ENCODE measurements at places on chromosomes 5 and 9.

DNA sequence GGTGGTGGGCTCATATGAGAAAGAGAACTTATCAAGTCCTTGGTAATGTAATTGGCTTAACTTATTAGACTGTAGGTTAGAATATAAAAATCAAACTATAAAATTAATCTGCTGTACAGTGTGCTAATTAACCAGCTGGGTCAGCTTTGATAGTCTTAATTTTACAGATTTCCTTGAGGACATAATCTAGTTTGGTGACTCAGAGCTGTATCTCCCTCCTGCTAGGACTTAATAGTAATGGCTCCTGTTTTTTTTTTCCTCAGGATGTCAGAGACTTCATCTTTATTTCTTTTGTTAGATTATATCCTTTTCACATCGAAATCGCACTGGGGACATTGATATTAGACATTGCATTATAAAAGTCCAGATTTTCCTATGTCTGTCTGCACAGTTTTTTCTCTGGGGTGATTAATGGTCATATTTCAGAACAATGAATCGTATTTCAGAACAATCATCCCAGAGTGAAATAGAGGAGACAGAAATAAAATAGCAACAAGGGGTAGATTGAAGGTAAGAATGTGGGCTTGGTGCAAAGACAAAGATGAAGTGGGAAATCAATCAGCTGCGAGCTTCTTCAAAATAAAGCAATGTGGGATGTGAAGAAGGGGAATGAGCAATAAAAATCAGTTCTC is 346.4 kb upstream of the RIOK2 start:
- no peak for DNase-seq

GRCh38 chr9:131661568-131662288 is 78.1 kb downstream of the RAPGEF1 start:
- no peak for DNase-seq

- DNase-seq, result no peak
These were observed 188.7 kb upstream of the MRPS30 start for GRCh38 chr5:44619875-44620610.

GRCh38 chr9:127093319-127094020 is 29.0 kb downstream of the ANGPTL2 start:
- no peak for DNase-seq

- no peak for DNase-seq
These were observed 124.5 kb downstream of the PDZD2 start for GRCh38 chr5:31763424-31763823.

- no peak for DNase-seq
These were observed 309.4 kb downstream of the PARP8 start for GRCh38 chr5:50975840-50976239.

DNA sequence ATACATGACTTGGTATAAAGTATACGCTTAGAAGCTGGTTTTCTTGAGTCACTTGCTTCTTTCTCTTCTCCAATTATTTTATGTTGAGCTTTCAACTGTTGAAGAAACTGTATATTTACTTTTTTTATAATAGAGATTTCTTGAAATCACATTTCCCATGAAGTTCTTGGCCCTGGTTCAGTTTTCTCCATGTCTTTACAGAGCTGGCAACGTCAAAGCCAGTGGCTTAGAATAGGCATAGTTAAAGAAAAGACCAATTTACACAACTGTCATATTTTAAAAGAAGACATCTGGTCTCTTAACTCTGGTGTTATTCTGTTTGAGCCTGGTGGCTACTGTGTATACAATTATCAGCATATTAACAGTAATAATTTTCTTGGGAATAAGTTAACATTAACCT is 1249.3 kb downstream of the CDH12 start:
- no peak for DNase-seq

GRCh38 chr9:72596451-72597180 is 75.2 kb downstream of the TMC1 start:
- DNase-seq, result peak; percentile 41

- DNase-seq, result peak; percentile 59
These were observed 38.0 kb upstream of the LRRC14B start for GRCh38 chr5:153256-153655.

GRCh38 chr9:122536134-122536533 is 9.0 kb upstream of the OR1N1 start:
- no peak for DNase-seq

DNA sequence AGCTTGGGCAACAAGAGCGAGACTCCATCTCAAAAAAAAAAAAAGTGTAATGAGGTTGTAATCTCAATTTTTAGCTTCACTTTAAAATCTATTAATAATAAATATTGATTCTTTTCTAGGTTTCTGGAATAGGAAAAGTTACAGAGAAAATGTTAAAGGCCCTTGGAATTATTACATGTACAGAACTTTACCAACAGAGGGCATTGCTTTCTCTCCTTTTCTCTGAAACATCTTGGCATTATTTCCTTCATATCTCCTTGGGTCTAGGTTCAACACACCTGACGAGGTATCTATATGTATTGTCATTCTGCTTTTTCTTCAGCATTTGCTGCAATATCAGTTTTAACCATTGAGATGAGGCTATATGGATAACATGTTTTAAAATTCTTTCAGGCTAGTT is 26.6 kb upstream of the ANKDD1B start:
- DNase-seq, result no peak

DNA sequence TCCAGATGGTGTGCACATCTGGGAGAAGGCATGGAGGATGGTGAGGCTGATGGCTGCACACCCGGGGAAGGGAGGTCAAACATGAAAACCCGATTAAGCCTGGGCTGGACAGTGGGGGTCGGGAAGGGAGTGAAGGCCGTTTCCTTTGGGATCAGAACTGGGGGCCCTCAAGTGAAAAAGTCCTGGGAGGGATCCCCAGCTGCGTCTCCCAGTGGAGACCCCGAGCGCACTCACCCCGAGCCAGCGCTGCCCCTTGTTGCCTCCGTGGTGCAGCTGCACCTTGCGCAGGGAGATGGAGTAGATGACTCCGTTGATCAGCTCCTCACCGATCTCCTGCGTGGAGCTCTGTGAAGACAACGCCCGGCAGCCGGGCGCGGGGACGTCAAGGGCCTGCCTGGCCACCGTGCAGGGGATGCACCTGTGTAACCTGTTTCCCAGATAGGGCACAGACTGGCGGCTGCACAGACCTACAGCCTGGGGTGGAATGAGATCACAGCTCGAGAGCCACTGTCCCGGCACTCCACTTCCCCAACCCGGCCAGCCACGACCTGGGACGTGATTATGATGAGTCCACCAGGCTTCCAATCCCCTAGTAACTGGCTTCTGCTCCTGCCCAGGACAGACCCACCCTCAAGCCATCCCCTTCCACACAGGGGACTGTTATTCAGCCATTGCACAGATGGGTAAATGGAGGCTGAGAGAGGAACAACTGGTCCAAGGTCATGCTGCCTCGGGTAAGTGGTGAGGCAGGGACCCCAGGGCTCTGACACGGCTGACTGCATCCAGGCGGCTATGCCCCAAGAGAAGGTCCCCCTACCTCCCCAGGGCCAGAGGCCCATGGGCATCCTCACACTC is 9.0 kb downstream of the RALGDS start:
- DNase-seq, result no peak

GRCh38 chr5:111984044-111984443 is 227.1 kb upstream of the NREP start:
- peak; percentile 98 for DNase-seq

DNA sequence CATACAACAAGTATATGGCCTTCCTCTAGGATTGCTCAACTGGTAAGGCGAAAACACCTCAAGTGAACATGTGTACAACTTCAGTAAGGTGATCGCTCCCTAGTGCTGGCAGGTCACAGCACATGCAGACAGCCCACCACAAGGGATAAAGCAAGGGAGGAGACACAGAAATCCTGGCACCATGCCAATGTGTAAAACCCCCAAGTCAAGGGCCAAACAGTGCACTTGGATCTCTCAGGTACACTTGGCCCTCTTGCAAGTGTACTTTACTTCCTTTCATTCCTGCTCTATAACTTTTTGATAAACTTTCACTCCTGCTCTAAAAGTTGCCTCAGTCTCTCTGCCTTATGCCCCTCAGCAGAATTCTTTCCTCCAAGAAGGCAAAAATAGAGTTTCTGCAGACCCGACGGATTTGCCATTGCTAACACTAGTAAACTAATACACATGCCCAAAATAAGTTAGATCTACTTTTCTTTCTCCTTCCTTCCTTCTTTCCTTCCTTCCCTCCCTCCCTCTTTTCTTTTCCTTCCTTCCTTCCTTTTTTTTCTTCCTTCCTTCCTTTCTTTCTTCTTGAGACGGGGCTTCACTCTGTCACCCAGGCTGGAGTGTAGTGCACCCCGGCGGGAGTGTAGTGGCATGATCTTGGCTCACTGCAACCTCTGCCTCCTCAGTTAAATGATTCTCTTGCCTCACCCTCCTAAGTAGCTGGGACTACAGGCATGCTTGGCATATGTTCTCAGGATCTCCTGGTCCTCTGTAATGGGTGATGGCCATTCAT is 6.8 kb upstream of the LNPEP start:
- DNase-seq, result no peak

DNA sequence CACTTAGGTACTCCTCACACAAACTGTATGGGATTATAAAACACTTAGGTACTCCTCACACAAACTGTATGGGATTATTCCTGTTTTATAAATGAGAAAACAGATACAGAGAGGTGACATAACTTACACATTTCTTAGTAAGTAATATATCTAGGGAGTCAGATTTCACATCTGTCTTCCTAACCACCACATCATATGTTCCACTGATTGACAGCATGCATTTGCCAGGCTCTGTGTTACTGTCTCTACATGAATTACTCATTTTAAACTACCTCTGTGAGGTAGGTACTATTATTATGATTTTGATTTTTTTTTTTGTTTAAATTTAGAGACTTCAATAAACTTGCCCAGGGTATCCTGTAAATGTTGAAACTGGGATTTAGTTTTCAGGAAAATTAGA is 232.7 kb downstream of the CCDC171 start:
- no peak for DNase-seq

DNA sequence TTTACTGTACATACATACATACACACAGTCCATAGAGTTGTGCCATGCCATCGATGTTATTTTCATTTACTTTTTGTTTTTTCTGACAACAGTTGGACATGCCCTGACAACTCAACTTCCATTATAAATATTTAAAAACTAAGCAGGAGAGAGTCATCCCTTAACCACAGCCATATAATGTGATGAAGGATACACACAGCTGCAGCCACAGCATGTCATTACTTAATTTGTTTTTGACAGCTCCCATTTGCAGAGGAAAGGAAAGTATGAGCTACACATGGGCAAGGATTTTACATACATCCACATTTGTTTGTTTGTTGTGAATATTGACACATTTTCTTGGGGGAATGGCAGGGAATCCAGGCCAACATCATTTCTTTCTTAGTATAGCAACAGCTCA is 91.5 kb upstream of the TUT7 start:
- peak; percentile 42 for DNase-seq

DNA sequence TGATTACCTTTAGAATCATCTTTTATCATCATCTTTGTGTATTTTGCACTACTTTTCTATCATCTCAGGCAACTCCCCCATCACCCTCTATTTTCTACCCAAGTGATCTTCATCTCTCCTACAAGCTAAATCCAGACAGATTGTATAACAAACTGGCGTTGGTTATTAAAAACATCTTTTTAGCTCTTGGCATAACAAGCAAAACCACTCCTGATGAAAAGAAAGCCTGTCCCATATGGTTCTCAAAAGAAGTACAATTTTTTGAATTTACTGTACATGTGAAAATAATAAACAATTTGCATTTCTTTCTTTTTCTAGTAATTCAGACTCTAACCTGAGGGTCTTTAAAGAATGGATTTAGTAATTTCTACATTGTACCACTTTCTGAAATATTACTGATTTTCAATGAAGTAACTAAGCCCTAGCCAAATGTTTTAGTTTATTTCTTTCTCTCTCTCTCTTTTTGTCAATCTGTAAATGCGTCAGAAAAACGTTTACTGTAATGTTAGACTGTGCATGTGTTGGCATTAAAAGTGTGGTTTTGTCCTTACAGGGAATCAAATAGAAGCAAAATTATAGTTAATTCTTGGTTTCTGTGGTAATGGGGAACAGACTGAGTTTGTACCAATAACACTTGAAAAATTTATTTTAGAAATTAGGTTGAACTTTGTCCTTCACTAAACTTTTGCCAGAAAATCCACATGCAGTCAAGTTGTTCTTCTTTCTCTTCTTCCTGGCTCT is 52.5 kb upstream of the RPS23 start:
- DNase-seq, result peak; percentile 57

DNA sequence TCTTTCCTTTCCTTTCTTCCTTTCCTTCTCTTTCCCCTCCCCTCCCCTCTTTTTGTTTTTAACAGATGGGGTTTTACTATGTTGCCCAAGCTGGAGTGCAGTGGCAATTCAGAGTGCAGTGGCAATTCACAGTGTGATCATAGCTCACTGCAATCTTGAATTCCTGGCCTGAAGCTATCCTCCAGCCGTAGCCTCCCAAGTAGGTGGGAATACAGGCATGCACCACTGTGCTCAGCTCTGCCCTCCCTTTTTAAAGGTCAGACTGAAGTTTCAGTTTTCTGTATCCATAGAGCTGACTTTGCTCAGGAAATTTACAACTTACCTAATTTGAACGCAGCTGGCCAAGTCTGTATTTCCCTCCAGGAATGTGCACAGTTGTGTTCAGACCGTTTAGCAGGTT is 696 bp downstream of the CCL28 start:
- DNase-seq, result no peak

GRCh38 chr5:103216697-103217096 is 41.9 kb upstream of the MACIR start:
- no peak for DNase-seq

DNA sequence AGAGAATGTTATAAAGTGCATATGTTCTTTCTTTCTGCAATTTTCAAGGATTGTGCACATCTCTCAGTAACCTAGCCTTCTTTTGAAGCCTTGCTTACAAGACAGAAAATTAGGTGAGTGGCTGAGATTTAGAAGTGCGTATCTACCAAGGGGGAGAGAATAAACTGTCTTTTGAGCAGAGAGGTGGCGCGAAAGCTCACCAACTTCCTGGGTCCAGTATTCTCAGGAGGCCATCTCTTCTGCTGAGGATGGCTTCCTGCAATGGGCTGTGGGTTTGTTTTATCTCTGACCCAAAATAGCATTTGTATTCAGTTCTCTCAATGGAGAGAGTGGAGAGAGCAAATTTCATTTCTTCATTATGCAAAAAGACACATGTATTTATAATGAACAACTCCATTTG is 75.4 kb upstream of the RPS23 start:
- no peak for DNase-seq

- peak; percentile 96 for DNase-seq
These were observed 145.4 kb downstream of the DENND1A start for GRCh38 chr9:123784518-123784917.

GRCh38 chr9:128724744-128725211 is 851 bp upstream of the ZDHHC12 start:
- DNase-seq, result peak; percentile 77

All from fibroblast of skin of right quadriceps (primary cell).